Activated CD8-positive, alpha-beta memory T cell treated with anti-CD3 and anti-CD28 coated beads for 1 hour (primary cell): ENCODE measurements at places on chromosomes 7 and 10.
A peak's percentile ranks its signal among the peaks of the same experiment; 100 is the strongest.

DNA sequence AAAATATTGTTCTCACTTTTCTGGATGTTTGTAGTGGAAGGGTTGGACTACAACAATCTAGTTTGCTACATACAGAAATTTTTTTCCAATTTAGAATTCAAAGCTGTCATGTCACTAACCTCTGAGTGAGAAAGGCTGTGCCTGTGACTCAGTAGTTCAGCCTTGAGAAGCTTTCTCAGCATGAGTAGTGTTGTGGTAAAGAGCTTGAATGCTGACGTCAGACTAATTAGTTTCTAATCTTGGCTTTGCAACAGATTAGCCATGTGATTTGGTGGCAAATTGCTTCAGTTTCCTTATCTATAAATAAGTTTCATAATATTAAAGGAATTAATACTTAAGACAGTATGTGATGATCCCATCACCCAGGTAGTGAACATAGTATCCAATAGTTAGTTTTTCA, 83.8 kb downstream of the ABCA13 start:
- DNase-seq = no peak

GRCh38 chr10:20768843-20769242, 128.3 kb downstream of the NEBL start:
- no peak for DNase-seq

- peak; percentile 86 for DNase-seq
These were observed at the start of gene FKBP14 for GRCh38 chr7:30026229-30027064. FKBP14 (minus strand) TSS chr7:30026702; CDS start chr7:30026508, 194 bp downstream.

- DNase-seq = no peak
These were observed 319.1 kb upstream of the TMEM229A start for GRCh38 chr7:124351950-124352349.

DNA sequence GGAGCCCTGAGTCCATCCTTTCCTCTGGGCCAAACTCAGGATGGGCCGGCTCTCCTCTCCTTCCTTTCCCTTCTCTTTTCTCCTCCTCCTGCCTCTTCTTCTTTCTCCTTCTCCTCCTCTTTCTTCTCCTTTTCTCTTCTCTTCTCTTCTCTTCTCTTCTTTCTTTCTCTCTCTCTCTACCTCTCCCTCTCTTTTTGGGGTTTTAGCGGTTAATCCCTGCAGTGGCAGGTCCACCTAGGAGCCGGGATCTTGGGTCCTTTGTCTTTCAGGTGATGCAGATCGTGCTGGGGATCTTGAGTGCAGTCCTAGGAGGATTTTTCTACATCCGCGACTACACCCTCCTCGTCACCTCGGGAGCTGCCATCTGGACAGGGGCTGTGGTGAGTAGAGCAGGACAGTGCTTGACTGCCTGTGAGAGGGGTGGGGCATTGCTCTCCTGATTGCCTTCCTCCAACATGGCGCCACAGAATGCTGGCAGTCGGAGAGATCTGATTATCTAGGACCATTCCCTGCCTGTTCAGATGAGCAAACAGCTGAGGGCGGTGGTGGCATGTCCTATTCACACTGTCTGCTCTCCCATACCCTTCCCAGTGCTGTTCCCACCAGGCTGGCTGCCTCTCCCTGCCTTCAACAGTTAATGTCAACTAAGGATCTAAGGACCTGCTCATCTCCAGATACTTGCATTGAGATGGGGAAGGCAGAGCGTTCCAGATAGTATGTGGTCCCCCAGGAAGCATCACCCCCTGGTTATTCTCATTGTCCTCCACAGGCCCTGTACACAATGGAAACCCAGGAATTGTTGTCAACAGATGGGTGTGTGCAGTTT, 1.6 kb downstream of the TMEM176A start:
- no peak for DNase-seq

GRCh38 chr10:127556916-127557315, 7.8 kb downstream of the NPS start:
- no peak for DNase-seq

DNA sequence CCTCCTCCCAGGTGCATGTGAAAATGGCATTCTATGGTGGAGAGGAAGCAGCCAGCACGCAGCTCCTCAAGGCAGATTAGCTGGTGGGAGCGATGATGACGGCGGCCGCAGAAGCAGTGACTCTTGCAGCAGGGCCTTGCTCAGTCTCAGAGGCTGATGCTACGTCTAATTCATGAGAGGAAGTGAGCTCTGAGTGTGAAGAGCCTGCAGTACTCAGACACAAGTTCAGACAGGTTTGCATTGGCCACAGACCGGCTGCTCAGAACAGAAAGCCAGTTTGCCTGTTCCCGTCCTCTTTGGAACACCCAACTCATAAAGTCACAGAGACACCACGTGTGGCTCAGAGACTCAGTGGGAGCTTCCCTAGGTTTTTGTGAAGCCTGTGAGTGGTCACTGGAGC, 136.5 kb downstream of the ADARB2 start:
- no peak for DNase-seq

DNA sequence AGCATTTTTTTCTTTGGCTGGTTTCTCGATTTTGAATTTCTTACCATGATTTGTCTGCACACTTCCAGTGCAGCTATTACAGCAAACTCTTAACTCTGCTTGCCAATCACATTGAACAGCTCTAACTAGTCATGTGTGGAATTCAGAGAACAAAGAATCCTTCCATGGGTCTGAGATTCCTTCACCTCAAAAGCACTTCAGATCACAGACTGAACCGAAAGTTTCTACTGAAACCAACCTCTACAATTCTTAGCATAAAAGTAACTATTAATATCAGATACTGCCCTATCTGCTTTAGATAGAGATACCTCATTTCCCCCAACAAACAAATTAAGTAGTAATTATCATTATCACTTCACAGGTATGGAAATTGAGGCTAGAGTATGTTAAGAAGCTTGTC, 56.5 kb upstream of the SP4 start:
- no peak for DNase-seq

DNA sequence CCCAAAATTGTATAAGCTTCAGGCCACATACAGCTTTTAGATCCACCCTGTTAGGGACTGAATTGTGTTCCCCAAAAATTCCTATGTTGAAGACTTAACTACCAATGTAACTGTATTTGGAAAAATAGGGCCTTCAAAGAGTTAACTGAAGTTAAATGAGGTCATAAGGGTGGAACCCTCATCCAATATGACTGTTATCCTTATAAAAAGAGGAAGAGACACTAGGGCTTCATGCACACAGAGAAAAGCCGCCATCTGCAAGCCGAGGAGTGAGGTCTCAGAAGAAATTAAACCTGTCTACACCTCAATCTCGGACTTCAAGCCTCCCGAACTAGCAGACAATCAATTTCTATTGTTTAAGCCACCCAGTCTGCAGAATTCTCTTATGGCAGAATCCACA, 317.9 kb upstream of the NFE2L3 start:
- DNase-seq = no peak

GRCh38 chr7:79723833-79724618, 270.6 kb upstream of the MAGI2 start:
- no peak for DNase-seq

DNA sequence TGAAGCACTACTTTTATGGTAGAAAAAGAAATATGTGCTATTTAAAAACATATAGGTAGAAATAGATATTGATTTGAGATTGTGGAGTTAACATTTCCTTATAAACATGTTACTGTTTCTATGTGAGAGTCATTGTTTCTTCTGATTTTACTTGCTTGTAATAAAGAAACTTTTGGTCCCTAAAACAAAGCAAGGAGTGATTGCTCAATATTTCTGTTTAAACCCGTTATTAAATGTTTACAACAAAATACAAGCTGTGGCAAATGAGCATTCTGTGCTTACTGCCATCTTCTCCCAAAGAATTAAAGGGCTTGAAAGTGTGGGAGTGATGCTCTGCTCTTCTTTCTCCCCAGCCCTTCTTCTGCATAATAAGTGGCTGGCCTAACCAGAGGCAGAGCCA, 22.7 kb upstream of the CBLL1 start:
- no peak for DNase-seq

DNA sequence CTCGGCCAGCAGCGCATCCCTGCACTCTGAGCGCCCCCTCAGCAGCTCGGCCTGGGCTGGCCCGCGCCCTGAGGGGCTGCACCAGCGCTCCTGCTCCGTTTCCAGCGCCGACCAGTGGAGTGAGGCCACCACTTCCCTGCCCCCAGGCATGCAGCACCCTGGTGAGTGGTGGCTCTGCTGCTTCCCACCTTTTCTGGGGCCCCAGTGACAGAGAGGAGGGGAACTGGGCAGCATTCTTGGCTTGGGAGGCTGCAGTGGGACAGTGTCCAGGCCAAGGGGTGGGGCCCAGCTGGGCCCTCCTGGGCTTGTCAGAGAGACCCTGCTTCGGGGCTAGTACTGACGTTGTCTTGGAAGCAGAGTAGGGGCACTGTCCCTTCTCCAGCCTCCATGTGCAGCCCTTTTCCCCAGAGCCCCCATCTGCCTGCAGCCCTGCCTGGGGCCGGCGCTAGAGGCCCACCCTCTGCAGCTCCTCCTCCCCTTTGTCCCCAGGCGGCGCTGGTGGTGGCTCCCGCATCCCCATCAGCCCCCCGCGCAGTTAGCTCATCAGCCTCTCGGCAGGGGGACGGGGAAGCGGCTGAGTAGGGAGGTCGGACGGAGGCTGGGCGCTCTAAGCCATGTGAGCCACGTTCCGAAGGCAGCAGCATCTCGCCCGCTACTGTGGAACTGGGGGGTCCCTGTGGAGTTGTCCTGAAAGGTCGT, 29.2 kb downstream of the GBX1 start:
- no peak for DNase-seq

- no peak for DNase-seq
These were observed 105.0 kb upstream of the AGR3 start for GRCh38 chr7:16986755-16987154.
